ENCODE measurements at places on chromosomes 7 and 10. TPM values are rescaled to one million over a fixed set of nuclear protein-coding genes. Genes with fewer than 3 reads are reported as not detected.

- DNase-seq: no peak
Observed at GRCh38 chr10:4006051-4006450, 221.0 kb upstream of the KLF6 start.

GRCh38 chr7:11104578-11104977, 130.9 kb downstream of the PHF14 start:
- DNase-seq: no peak

- no peak for DNase-seq
Observed at GRCh38 chr7:11615174-11615573, 216.8 kb downstream of the THSD7A start.

- no peak for DNase-seq
Observed at GRCh38 chr10:104326991-104327610, 11.2 kb downstream of the ITPRIP start.

DNA sequence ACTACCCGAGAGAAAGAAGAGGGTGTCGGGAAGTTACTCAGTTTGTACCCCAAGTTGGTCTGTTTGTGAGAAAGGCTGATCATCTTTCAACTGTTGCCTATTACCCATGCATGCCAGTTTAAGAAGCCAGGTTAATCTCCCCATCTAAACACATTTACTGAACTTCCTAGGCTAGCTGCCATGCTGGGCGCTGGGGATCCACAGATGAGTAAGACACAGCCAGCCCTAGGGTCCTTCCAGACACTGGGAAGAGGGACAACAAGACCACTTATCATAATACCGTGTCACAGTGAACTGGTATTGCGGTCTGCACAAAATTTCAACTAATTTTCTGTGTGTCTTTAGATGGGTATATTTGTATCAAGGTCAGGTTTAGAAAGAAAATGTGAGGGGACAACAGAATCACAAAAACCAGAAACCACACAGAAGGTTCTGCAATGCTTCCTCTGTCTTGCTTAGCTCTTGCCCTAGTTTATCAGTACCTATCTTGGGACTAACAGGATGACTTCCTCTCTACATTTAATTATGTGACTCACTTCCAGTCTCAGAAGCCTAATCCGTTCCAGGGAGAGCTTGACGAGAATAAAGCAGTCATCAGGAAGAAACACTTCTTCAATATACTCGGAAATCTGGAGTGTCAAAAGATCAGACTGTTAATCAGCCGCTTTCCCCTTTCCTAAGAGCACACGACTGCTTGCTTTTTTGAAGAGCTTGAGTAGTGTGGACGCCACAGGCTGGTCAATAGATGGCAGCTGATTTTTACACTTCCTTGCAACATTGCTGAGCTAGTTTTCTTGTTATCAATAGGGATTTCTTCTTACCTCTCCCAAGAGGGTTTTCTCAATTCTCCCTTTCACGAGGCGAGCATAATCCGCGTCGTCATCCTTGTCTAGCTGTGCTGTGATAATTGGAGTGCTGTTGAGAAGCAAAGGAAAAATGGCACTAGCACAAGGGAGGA, 45.7 kb downstream of the POLR3A start:
- DNase-seq: no peak

GRCh38 chr10:95421782-95422181, 131.0 kb upstream of the PDLIM1 start:
- DNase-seq: no peak

- no peak for DNase-seq
Observed at GRCh38 chr10:71489077-71489476, 92.4 kb downstream of the CDH23 start.

GRCh38 chr7:50302486-50303334, 1.8 kb upstream of the IKZF1 start:
- DNase-seq: no peak

DNA sequence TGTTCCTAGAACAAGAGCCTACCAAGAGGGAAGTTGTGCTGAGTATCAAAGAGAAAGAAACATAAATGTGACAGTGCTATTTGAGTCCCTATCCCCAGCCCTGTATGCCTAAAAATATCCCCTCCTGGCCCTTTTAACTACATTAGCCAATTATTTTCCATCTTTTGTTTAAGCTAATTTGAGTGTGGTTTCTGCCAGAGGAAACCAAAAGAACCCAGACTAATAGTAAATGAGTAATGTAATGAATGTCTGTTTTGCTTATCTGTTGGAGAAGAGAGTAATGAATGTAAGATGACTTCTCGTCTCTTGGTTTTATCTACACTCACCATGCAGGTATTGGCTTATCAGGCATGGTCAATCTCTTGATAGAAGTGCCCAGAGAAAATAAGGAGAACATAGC, 134.4 kb upstream of the CDK1 start:
- no peak for DNase-seq

GRCh38 chr7:69018200-69018599, 580.1 kb upstream of the AUTS2 start:
- DNase-seq: no peak

- no peak for DNase-seq
Observed at GRCh38 chr7:111498391-111499007, 63.8 kb downstream of the IMMP2L start.

GRCh38 chr7:139500770-139501138, 17.3 kb upstream of the KLRG2 start:
- DNase-seq: no peak

DNA sequence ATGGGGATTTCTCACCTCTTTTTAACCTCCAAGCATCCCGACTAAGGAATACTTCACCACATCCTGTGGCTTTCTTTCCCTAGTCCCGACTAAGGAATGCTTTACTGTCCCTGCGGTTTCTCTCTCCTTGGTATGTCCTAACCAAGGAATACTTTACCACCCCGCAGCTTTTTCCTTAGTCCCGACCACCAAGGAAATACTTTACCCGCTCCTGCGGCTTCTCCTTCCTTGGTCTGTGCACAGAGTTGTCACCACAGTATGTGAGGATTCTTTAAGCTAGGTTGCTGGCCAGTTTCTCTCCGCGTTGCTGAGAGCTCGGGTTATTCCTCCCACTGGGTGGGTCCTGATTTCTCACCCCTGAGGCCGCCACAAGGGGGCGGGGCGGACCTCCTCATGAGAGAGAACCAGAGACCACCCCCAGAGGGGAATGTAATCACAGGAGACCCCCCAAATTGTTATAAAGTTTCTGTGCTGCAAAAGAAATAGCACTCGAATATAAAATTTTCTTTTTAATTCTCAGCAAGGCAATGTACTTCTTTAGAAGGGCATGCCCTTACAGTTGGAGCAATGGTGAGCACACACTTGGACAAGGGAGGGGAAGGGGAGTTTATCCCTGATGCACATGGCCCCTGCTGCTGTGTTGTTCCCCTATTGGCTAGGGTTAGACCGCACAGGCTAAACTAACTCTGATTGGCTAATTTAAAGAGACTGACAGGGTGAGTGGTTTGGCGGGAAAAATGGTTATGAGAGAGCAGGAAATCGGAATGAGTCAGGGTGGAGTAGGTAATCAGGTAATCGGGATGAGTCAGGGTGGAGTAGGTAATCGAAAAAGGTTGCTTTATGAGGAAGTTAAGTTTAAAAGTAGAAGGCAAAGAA, 12.8 kb downstream of the SUGCT start:
- no peak for DNase-seq

- no peak for DNase-seq
Observed at GRCh38 chr10:4767033-4767814, 58.8 kb upstream of the AKR1E2 start.

DNA sequence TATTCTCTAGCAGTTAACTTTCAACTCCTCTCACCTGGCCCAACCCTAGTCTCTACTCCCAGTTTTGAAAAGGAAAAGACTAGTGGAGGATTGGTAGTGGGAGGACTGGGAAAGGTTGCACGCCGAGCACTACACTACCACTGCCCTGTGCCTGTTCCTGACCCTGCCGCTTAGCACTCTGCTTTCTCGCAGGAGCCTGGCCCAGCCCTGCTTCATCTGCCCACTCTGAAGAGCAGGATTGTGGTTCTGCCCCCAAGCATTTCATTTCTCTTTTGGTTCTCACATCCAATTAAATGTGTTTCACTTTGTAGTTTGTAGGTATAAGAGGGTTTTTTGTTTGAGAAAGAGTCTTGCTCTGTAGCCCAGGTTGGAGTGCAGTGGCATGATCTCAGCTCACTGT, 31.5 kb upstream of the RBM20 start:
- DNase-seq: no peak

DNA sequence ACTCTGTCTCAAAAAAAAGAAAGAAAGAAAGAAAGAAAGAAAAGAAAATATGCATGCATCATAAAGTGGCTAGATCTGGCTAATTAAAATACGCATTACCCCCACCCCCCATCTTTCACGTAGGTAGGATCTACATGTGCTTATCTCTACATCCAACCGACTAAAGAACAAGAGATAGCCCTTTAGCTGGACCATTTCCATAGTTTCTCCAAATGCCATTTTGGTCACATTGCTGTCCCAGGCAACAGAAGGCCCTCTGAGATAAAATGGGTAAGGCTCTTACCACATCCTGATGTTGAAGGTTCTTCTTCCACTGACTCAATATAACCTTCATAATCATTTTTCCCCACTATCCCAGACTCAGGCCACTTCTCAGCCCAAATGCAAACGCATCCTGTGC, 31.5 kb downstream of the PIK3AP1 start:
- no peak for DNase-seq

- DNase-seq: no peak
Observed at GRCh38 chr10:76479103-76479790, 1047.8 kb downstream of the LRMDA start.

DNA sequence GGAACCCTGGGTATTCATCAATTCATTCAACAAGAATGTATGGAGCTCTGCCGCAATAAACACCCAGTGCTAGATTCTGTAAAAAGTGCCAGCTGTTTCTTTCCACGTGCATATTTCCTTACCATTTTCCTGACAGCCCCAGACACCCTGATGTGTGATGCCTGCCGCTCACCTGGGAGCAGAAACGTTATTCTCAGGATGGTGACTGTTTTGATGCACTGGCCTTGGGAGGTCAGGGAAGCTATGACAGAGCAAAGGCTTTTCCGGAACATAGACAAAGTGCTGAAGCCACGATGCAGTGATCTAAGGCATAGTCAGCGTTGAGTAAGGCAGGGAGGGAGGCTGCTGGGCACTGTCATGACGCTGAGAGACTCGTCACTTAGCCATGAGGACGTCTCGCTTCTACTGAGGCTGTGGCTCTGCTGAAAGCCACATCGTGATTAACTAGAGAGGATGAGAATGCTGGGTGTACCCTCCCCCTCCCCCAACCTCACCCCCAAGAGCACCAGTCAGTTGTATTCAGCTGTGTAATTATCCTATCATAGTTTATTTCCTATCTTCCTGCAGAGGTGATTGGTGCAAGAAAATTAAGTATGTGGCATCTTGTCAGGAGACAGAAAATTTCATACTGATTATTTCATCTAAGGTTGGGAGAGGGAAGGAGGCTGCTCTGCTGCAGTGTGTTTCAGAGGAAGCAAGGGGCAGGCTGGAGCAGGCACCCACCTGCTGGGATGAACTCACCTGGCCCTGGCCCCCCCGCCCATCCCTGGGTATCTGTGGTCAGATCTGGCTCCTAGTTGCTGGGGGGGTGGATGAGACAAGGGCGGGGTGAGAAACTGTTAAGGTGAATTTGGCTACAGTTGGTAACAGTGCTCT, 48.8 kb upstream of the SMNDC1 start:
- DNase-seq: no peak

- DNase-seq: no peak
Observed at GRCh38 chr7:135392701-135393100, 117.2 kb downstream of the CNOT4 start.

- no peak for DNase-seq
Observed at GRCh38 chr10:27685681-27686080, 59.9 kb downstream of the MKX start.

DNA sequence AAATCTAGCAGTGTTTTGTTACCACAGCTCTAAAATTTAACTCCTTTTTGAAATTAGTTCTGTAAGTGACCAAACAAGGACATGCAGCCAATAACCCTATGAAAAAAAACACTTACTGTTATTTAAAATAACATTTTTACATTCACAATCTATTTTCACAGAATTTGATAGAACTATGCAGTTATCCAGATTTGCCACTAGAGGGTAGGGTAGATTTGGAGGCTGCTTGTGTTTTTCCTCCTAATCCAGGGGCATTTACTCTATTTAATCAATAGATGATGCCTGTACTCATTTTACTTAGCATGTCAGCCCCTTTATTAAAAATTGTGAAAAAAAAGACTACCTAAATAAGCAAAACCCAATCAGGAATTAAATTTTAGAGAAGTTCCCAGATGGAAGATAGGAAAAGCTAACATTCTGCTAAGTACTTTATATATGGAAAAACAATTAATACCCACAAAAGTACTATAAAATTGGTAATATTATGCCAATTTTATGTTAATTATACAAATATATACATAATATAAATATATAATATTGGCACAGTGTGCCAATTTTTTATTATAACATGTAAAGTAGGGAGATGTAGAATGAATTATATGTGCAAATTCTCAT, 18.1 kb upstream of the LIPK start:
- no peak for DNase-seq

GRCh38 chr10:123394382-123394781, 240.2 kb downstream of the BUB3 start:
- DNase-seq: no peak

DNA sequence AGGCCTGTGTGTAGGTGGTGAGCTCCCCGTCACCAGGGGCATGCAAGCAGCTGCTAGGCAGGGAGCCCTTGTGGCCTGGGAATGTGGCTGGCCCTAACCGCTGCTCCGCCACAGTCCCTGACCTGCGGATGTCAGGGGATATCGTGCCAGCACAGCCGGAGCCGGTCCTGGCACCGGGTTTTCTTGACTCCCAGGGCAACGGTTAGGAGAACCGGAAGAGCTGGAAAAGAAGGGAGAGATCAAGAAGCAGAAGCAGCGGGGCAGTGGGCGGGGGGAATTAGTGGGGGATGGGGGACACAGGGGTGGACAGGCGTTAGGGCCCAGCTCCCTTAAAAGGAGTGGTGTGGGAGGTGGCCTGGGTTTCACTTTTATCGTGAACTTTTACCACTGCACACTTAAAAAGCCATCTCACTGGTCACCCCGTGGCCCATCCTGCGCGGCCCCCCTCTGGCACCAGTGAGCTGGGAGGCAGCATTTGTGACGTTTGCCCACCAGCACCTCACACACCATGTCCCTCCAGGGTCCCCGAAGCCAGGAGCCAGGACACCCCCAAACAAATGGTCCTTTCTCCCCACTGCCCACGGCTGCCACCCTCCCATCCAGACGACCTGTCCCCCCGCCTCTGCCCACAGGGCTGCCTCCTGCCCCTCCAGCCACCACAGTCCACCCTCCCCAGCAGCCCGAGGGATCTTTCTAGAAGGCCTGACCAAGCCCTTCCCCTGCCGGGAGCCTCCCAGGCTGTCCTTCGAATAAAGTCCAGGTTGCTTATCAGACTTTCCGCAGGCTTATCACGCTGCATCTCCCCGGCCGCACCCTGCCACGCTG, 1.8 kb upstream of the MICALL2 start:
- no peak for DNase-seq

DNA sequence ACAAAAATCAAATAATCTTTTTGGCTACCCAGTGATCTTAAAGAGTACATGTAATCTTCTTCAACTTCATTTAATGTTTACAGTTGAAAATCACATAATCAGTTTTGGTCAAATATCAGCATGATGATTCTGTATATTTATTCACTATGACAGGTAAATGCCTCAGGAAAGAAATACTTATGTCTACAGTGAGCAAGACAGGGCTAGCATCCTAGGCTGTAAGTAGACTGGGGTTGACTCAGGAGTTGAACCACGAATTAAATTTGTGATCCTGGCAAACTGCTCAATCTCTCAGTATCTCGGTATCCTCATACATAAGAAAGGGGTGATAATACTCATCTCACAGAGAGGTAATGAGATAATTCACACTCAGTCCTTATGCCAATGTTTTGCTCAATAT, 71.8 kb downstream of the SEMA3D start:
- no peak for DNase-seq

The AASS gene
- 35.3 TPM for polyA plus RNA-seq

The STK32C gene
- polyA plus RNA-seq: 13.1 TPM

The LRRC61 gene
- polyA plus RNA-seq: 35.5 TPM

The RADIL gene
- 1.8 TPM for polyA plus RNA-seq

The GLUD1 gene
- 116 TPM for polyA plus RNA-seq

The CHPF2 gene
- polyA plus RNA-seq: 22.2 TPM

The CPA1 gene
- polyA plus RNA-seq: 1.9 TPM

Measured in left renal cortex interstitium (tissue), 4 donors.